ENCODE measurements at places on chromosomes 3 and 15. TPM values are rescaled to one million over a fixed set of nuclear protein-coding genes. Genes with fewer than 3 reads are reported as not detected.

GRCh38 chr15:88680241-88681001 lies 41.6 kb downstream of the ISG20 start:
- DNase-seq = no peak

- DNase-seq = no peak
These were observed 13.9 kb upstream of the UBE2E2 start for GRCh38 chr3:23189187-23189586.

DNA sequence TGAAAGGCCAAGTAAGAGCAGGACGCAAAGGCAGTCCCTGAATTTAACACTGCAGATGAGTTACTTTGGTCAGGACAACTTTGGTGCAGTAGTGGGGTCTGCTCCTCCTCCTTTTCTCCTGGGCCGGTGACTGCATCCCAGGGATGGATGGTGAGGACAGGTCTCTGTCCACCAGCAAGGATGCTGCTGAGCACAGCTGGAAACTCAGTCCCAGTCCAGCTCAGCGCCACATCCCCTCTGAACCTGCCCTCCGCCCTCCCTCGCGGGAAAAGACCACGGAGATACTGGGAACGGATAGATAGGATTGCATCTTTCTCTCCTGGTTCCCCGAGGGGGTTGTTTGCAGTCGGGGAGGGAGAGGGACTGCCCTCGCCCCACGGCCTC lies 13.8 kb downstream of the GRAMD2A start:
- no peak for DNase-seq

GRCh38 chr3:32725721-32726120 lies 40.7 kb downstream of the CNOT10 start:
- DNase-seq = peak; percentile 37

Gene DAZL
- total RNA-seq = 0.04 TPM

Gene KCNH8
- total RNA-seq = not detected

GRCh38 chr3:169429328-169429727 lies 234.2 kb downstream of the MECOM start:
- DNase-seq = no peak

- no peak for DNase-seq
These were observed 29.3 kb upstream of the UBE2E1 start for GRCh38 chr3:23776352-23776891.

Gene PLA2G4E
- not detected for total RNA-seq

GRCh38 chr15:40815042-40815698 lies 7.9 kb upstream of the DNAJC17 start:
- DNase-seq = no peak

Gene TEX55
- 0.33 TPM for total RNA-seq

- no peak for DNase-seq
These were observed 1.7 kb downstream of the KLHL40 start for GRCh38 chr3:42686832-42687650.

DNA sequence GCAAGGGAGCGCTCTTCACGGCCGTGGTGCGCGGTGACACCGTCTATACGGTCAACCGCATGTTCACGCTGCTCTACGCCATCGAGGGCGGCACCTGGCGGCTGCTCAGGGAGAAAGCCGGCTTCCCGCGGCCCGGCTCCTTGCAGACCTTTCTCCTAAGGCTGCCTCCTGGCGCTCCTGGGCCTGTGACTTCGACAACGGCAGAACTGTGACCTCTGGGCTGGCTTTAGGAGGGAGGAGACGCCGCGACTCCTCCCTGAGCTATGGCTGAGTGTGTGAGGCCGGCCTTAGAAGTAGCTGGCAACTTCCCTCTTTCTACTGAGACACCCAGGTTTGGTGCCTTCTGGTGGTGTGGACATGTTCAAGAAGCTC lies 1.4 kb downstream of the KBTBD13 start:
- no peak for DNase-seq

GRCh38 chr3:152497457-152497856 lies 228.7 kb downstream of the MBNL1 start:
- DNase-seq = no peak

DNA sequence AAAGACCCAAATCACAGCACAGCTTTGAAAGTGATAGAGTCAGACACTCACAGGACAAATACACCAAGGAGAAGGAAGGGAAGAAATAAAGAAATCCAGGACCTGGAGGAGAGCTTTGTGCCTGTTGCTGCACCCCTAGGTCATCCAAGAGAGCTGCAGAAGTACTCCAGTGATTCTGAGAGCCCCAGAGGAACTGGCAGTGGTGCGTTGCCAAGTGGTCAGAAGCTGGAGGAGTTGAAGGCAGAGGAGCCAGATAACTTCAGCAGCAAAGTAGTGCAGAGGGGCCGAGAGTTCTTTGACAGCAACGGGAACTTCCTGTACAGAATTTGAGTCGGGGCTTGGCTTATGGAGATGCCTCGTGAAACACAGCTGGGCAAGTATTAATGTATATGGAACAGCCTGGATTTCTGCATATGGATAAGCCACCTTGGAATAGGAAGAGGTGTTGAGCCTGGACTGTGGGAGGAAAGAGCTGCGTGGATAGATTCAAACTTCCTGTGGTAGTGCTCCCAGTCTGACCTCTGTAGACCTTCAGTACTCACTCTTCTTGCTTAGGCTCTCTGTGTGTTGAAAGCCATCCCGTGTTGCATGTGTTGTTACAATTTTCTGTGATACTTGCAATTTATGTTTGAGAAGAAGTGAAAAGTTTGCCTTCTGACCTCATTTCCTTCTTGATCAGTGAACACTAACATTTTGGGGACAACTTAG lies 6.1 kb downstream of the NGRN start:
- DNase-seq = no peak

Gene GOLGA8G
- total RNA-seq = not detected

GRCh38 chr15:29687204-29687815 lies 135.0 kb downstream of the TJP1 start:
- peak; percentile 30 for DNase-seq

DNA sequence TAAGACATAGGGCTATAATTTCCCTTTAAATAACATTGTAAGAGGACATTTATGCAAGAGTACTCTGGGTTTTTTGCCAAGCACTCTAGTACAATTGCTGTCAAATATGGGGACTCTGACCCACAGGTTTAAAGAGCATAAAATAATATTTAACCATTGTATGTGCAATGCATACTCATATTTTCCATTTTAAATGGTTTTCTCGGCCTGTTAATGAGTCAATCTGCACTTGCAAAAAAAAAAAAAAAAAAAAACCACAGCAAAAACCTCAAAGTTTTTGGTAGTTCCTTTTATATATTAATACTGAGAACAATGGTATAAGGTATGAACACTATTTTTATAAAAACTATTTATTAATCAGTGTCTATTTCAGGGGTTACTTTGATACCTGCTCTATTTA lies 304.0 kb upstream of the CBLB start:
- DNase-seq = no peak

- DNase-seq = no peak
These were observed 53.0 kb downstream of the ATP10A start for GRCh38 chr15:25810154-25810553.

Gene SLC12A8
- total RNA-seq = 11.7 TPM

DNA sequence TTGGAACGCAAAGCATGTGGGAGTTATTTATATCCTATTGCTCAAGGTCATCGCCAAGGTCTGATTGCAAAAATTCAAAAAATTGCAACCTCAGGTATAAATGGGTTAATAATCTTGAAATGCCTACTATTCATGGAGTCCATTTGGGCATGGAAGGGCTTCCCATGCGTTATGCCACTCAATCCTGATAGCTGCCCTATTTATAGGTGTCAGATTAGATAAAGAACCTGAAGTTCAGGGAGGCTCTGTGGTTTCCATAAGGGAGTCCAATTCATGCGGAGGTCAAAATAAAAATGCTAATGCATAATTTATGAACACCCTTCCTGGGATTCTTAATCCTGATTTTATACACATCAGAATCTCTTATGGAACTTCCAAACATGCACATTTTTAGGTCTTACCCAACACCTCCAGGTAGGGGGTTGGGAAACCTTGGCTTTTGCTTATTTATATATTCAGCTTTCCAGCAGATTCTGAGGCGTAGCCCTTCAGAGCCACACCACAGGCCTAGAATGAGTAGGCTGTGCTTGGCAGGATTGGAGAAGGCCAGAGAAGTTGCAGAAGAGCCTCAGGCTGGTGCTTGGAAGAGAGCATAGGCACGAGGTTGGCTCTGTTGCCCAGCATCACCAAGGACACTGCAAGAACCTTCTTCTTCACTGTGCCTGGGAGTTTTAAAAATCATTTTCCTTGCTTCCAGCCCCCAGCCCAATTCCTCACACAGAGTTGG lies 324.4 kb upstream of the CFAP20DC start:
- no peak for DNase-seq

GRCh38 chr3:170178651-170179050 lies 2.9 kb downstream of the PHC3 start:
- no peak for DNase-seq

GRCh38 chr3:139157161-139157932 lies 112.7 kb upstream of the PRR23C start:
- no peak for DNase-seq

Gene PLD1
- 7.3 TPM for total RNA-seq

Measured in PC-3 (cell line).